ENCODE measurements at places on chromosomes 3 and 15.

DNA sequence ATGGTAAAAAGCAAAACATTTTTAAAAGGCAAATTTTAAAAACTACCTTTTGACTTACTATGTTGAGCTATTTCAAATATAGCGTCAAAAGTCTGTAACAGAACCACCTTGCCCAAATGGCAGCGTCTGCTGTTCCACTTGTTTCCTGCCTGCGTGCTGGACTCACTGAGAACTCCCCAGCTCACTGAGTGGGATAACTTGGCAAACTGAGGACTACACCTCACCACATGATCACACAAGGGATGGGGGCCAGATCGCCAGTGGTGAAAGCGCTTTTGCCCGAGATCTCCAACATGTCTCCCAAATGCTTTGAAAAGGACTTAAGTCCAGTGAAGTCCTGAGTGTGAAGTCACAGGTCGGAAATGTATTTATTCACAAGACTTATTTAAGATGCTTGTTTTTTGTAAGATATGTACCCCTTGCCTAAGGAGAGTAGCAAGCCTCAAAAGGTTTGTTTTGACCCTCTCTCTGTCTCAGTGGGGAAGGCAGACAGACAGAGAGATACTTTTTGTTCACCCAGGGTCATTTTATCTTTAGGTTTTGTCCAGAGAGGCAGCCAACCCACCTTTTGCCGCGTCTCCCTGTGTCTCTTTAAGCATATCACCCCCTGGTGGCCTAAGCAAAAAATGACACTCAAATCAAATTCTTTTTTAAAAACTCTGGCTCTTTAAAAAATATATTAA lies 192.6 kb downstream of the PDZRN3 start:
- DNase-seq = no peak

DNA sequence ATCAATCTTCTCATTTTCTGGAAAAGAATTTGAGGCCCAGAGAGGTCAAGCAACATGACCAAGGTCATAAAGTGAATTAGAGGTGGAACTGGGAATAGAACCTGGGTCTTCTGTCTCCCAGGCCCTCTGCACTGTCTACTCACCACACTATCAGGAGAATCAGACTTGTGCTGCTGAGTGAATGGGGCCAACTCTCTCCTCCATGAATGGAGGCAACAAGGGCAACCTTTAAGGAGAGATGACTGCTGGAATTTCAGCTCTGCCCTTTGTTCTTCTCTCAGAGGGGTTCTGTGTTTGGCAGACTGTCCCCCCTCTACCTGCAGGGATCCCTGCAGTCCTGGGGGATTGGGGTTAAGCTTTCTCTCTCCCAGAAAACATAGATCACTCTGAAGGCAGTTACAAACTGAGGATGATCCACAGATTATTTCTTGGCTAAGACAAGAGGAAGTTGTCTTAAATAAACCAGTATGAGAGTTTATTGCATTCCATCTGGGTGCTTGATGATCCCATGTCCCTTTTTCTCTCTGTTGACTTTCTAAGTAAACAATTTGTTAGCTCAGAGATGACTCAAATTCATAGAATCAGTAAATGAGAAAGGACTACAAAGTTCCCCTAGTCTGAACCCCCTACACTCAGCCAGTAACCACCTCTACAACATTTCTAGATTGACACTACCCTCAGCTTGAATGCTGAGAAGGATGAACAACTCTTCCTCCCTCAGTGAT lies 99.0 kb upstream of the LIPC start:
- peak; percentile 71 for DNase-seq

GRCh38 chr3:99929745-99930139 lies 112.1 kb downstream of the CMSS1 start:
- DNase-seq = no peak

DNA sequence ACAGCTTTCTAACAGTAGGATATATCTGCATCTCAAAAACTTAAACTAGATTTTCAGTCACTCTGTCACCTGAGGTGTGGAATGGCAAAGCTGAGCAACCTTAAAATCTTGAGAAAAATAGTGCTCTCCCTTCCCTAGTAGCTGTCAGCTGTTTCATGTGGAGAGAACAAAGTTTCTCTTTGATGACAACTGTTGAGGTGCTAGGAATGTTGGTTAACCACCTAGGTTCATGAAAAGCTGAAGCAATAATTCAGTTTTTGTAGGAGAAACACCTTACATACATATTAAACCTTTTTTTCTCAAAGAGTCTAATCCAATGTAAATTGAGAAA lies 40.8 kb downstream of the TCF12 start:
- DNase-seq = no peak

- no peak for DNase-seq
Observed at GRCh38 chr3:128714887-128715491, 11.0 kb upstream of the RAB7A start.

DNA sequence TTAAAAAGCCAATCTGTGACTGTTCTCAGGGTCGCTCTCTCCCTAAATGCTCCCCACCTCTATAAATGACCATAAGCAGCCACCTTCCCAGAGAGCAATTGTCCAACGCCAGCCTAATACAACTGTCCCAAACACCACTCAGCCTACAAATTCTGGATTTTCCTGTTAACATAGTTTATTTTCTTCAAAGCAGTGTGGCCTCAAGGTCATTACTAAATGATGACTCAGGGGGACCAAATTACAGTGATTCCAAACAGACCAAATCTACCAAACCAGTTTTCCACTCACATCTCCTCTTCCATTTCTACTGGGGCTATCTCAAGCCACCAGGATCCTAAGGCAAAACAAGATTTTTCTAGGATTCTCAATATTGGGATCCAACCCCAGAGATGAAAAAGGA lies 22.5 kb downstream of the HEXA start:
- DNase-seq = no peak

DNA sequence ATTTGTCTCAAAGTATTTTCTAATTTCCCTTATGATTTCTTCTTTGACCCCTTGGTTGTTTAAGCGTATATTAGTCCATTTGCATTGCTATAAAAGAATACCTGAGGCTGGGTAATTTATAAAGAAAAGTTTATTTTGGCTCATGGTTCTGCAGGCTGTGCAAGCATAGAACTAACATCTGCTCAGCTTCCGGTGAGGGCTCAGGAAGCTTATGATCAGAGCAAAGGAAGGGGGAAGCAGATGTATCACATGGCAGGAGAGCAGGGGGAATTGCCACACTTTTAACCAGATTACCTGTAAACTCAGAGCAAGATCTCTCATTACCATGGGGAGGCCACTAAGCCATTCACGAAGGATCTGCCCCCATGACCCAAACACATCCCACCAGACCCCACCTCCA lies 148.2 kb downstream of the PDE8A start:
- no peak for DNase-seq

Data from GM04503 (cell line).